NAMALWA (cell line): ENCODE measurements at places on chromosomes 3 and 15.
A peak's percentile ranks its signal among the peaks of the same experiment; 100 is the strongest.

DNA sequence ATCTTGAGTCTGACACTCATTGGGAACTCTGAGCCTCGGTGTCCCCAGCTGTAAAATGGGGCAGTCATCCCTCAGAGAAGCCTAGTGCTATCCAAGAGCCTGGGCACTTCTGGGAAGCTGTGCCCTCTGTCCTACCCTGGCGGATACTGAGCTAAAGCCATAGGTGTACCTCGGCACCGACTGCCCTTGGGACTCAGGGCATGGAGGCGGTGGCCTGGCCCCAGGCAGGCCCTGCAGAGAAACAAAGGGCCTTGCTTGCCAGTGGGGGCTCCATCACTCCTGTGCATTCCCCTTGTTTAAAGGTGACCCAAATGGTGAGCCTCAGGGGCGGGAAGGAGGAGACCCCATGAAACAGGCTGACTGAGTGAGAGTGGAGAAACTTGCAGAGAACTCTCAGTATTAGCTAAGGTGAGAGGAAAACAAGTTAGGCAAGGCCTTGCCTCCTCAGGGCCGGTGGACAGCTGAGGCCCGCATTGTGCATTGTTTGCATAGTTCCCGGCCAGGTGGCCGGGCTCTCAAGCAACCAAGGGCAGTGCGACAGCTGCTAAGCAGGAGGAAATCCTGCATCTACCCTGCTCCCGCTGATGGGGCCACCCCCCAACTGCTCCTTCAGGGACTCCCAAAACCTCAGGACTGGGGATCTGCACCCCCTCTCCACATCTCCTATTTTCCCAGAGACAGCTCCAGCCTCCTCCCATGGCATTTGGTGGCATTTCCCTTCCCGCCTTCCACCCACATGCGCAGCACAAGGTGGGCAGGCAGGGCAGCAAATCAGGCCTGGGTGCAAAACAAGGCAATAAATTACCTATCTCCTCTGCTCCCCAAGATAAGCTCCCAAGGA, 4.3 kb downstream of the PFKFB4 start:
- DNase-seq: no peak

GRCh38 chr15:23446215-23447106, 582 bp downstream of the GOLGA6L2 start:
- no peak for DNase-seq

- DNase-seq: no peak
These were observed 84.4 kb downstream of the RFTN1 start for GRCh38 chr3:16429086-16429485.

DNA sequence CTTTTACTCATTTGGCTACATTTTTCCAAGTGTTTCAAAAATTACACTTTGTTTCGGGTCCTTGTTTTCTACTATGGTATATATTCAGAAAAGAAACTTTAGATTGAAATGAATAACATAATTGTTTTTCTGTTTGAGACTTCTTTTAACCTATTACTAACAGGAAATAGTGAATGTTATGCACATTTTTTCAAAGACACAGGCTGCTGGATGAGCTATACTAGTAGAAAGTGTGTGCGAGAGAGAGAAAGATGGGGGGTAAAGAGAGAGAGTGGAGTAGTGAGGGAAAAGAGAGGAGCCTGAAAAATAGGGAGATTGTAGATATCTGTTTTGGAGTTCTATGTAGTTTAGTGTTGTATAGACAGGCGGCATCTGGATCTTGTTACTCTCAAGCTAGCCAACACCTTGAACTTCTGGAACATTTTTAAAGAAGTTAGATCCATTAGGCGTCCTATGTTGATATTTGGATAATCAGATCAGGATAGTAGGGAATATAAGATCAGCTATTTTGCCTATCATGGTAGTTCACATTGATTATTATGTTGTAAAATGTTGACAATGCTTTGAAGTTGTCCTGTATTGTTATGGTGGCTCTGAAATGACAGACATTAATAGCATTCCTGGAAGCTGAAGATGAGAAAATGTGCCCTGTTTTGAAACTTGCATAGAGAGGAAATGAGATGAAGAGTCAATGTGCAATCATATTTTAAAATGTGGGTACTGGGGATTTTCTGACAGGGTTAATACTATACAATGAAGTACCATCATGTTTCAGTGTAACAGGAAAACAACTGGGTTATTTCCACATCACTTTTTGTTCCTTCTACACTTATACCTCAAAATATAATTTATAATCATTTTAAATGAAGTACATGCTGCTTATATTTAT, 2.6 kb downstream of the RBMS3 start:
- DNase-seq: peak; percentile 10

- peak; percentile 93 for DNase-seq
These were observed 97.4 kb upstream of the KLF13 start for GRCh38 chr15:31228980-31229826.

DNA sequence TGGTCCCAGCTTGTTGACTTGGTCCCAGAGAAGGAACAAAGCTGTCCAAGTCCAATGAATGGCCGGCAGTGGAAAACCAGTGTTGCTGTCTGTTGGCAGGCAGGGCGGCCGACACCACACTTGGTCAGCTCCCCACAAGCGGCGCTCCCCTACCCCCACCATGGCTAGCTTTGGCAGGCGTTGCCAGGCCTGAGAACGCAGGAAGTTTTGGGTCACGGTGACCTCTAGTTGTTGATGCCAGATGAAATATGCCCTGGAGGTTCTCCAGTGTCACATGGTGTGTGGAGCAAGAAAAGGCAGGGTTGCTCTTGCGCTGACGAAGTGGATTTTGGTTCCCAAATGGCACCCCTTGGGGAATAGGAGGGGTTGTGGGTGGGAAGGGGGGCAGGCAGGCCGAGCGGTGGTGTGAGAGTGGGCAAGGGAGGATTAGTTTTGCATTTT, 72.7 kb upstream of the TPRG1 start:
- no peak for DNase-seq

GRCh38 chr3:14433106-14433505, 30.7 kb downstream of the SLC6A6 start:
- DNase-seq: no peak

DNA sequence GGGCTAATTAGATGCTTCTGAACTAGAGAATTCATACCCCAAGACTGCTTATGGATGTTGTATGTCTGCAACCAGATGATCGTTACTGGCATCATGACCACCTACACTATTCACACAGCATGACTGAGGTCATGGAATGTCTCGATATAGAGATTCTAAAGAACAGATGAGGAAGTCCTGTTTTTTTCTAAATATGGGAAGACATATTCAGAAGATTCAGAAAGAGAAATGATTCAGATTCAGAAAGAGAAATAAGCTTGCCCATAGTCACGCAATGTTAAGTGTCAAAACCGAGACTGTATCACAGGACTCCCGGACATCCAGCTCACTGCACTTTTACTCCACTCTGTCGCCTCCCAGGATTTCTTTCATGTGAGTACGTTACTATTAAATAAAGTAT, 136.2 kb downstream of the TPRG1 start:
- DNase-seq: no peak

GRCh38 chr3:190117981-190118380, 2.7 kb downstream of the P3H2 start:
- no peak for DNase-seq

- DNase-seq: no peak
These were observed 1.0 kb downstream of the P3H2 start for GRCh38 chr3:190119461-190120268.

- DNase-seq: no peak
These were observed 767.0 kb downstream of the TUSC7 start for GRCh38 chr3:117476572-117476971.

GRCh38 chr3:4350789-4351163, 47.6 kb downstream of the SETMAR start:
- peak; percentile 79 for DNase-seq

GRCh38 chr3:27326629-27327545, 42.3 kb downstream of the NEK10 start:
- no peak for DNase-seq

GRCh38 chr15:32020156-32020555, 10.2 kb upstream of the CHRNA7 start:
- no peak for DNase-seq

GRCh38 chr3:71657831-71658530, 67.2 kb downstream of the EIF4E3 start:
- DNase-seq: no peak

DNA sequence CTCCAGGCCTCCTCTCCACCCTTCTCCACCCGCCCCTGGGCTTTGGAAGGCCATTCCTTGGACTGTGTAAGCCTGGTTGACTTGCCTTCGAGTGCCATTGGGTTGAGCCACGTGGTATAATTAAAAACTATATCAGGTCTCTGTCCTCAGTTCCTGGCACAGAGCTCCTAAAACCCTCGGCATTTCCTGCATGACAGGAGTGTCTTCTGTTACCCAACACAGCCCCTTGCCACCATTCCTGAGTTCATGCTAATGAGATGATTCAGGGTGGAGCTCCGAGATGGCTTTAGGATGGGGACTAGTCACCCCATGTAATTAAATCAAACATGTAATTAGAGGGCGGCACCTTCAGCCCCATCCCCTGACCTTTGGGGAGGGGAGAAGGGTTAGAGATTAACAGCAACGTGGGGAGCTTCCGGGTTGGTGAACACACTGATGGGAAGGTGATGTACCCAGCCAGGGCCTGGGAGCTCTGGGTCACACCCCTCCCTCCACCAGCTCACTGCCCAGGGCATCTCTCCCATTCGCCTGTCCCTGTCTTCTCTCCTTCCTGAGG, 256.4 kb downstream of the FAM43A start:
- DNase-seq: no peak

GRCh38 chr15:87224404-87224803, 1032.1 kb downstream of the NTRK3 start:
- no peak for DNase-seq

GRCh38 chr3:77786216-77786615, 746.3 kb downstream of the ROBO2 start:
- DNase-seq: no peak

GRCh38 chr15:43776718-43777266, at the start of gene ELL3:
TSS of gene ELL3 (minus strand) at chr15:43776966. CDS start at chr15:43776901, 65 bp downstream.
- DNase-seq: peak; percentile 89

GRCh38 chr3:46733026-46733800, 15.5 kb upstream of the PRSS50 start:
- DNase-seq: no peak

- DNase-seq: no peak
These were observed 242.0 kb downstream of the MAGI1 start for GRCh38 chr3:65796676-65797075.

DNA sequence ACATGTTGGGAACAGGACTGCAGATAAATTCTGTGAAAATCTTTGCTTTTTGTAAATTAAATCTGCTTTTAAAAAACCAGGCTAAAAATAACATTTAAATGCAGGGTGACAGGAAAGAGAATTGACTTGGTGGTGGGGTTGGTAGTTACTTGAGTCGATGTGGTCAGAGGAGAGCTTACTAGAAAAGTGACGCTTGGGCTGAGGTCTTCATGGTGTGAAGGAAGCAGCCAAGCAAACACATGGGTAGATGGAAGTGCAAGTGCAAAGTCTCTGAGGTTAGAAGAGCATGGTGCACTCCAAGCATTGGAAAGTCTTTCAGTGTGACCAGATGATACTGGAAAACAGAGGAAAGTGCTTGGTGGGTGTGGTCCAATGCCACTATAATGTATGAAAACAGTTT, 86.4 kb upstream of the THBS1 start:
- no peak for DNase-seq

- DNase-seq: peak; percentile 17
These were observed 17.5 kb downstream of the HDC start for GRCh38 chr15:50247819-50248655.

DNA sequence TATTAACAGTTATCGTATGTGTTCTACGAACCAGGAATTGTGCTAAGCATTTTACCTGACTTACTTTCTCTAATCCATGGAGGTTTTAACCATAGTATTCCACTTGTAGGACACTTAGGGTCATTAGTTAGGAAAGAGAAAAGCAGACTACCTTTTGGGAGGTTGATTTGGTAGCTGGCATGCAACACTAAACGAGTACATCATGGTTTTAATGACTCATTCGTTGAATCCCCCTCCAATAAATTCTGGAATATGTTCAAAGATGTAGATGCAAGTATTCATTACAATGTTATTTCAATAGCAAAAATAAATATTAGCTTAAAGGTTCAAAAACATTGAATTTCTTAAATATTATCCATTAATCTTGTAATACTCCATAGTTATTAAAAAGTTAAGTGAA, 162.5 kb downstream of the FMN1 start:
- no peak for DNase-seq

DNA sequence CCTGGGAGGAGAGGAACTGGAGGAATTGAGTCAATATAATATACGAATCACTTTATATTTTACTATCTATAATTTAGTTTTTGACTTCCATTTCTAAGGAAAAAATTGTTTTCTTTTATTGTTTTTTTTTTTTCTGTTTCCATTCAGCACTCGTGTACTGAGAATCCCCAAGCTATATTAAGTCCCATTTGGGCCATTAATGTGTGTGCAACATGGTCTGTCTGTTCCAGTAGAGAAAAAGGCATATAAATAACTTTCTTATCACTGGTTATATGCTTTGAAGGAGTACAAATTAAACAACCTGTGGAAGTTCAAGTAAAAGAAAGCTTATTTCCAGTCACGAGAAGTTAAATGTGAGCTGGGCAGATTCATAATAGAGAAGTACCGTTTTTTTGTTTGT, 498.9 kb upstream of the TPRG1 start:
- DNase-seq: no peak

- DNase-seq: no peak
These were observed 505.3 kb upstream of the NR2F2 start for GRCh38 chr15:95825208-95825607.

DNA sequence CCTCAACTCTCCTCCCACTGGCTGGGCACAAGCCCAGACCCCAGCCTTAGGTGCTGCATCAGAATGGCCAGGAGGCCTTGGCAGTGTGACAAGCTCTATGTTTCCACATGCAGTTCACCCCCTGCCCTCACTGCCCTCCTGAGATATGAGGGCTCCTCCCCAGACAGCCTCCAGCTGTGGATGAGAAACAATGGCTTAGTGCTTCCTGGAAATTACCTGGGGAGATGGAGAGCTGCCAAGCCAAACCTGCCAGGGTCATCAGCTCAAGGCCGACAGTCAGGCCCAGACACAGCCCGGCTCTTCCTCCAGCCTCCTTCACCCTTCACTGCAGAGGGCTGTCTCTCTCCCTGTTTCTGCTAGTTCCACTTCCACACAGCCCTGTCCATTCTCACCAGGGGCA, 76.3 kb downstream of the MYLK start:
- DNase-seq: no peak

- DNase-seq: no peak
These were observed 39.6 kb downstream of the LEKR1 start for GRCh38 chr3:156865732-156866131.

DNA sequence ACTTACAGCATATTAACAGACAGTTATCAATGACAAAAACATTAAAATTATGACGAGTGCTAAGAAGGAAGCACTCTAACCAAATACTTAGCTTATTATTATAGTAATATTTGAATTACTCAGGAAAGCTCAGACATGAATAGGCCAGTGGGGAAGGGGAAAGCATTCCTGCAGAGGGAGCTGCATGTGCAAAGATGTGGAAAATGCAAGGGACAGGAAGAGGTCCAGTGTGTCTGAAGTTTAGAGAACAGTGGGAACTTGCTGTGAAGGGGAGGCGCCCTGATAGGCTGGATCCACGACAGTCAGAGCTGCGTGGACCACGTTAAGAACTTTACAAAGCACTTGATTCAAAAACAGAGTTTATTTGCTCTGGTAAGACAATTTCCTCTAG, 1.2 kb upstream of the SPICE1 start:
- DNase-seq: no peak

- no peak for DNase-seq
These were observed 45.9 kb downstream of the IL5RA start for GRCh38 chr3:3064297-3064696.

GRCh38 chr15:80484333-80484864, 80.2 kb downstream of the ARNT2 start:
- no peak for DNase-seq

- no peak for DNase-seq
These were observed 12.8 kb upstream of the CFAP44 start for GRCh38 chr3:113454057-113454456.
